ENCODE measurements at places on chromosomes 16 and 17.
A peak's percentile ranks its signal among the peaks of the same experiment; 100 is the strongest.

- no peak for DNase-seq
These were observed 41.9 kb upstream of the ZCCHC14 start for GRCh38 chr16:87534751-87535150.

DNA sequence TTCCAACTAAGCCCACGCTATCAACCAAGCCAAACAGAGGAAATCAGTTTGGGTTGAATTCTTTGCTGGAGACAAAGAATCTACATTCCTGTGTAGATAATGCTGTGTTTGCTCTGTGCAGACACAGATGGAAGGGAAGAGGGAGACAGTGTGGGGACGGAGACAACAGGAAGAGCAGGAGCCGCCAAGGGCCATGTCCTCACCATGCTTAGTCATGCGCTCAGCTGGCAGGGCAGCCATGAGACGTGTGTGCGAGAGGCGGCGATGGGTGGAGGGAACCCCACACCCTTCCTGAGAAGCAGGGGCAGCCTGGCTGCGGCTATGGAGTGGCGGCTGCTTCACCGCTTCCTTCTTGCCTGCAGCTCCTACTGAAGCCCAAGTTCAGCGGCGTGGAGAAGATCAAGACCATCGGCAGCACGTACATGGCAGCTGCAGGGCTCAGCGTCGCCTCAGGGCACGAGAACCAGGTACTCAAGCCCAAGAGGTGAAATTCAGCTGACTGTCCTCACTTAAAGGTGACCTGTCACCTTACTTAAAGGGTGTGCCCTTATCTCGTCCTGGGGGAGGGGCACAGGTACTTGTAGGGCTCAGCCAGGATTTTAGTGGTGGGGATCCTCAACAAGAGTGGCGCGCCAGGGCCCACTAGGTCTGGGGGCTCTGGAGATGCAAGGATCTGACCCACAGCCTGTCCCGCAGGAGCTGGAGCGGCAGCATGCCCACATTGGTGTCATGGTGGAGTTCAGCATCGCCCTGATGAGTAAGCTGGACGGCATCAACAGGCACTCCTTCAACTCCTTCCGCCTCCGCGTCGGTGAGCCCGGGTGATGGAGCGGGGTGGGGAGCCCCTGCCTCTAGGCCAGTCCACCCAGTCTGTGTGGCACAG lies 47.5 kb downstream of the ADCY7 start:
- DNase-seq: peak; percentile 58

DNA sequence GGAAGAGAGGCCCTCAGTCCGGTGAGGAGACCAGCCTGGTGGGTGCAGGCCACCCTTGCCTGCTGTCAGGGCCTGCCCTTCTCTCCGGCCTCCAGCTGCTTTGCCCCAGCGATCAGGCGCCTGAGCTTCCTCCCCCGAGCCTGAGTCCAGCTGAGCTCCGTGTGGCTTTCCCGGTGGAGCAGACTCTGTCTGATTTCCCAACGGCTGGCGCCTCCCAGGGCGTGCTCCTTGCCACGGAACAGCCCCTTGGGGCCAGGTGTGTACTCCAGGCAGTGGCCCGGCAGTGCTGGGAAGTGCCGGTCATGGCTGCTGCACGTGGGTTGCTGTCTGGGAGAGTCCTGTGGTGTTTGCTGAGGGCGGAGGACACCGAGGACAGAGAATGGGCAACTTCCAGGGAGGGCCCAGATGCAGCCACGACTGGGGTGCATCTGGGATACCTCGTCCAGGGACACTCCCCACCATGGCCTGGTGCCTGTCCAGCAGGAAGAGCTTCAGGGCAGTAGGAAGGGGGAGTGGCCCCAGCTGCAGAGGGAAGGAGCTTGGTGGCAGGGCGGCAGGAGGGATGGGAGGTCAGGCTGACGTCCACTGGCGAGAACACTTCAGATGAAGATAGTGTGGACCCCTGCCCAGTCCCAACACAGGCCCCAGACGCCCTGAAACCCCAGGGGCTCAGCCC lies 22.5 kb downstream of the METRNL start:
- DNase-seq: peak; percentile 53

GRCh38 chr17:67865438-67865837 lies 40.1 kb downstream of the BPTF start:
- DNase-seq: no peak

GRCh38 chr16:84715424-84715823 lies 15.6 kb downstream of the USP10 start:
- DNase-seq: no peak
